ENCODE measurements at places on chromosomes 5 and 9.
A peak's percentile ranks its signal among the peaks of the same experiment; 100 is the strongest.

DNA sequence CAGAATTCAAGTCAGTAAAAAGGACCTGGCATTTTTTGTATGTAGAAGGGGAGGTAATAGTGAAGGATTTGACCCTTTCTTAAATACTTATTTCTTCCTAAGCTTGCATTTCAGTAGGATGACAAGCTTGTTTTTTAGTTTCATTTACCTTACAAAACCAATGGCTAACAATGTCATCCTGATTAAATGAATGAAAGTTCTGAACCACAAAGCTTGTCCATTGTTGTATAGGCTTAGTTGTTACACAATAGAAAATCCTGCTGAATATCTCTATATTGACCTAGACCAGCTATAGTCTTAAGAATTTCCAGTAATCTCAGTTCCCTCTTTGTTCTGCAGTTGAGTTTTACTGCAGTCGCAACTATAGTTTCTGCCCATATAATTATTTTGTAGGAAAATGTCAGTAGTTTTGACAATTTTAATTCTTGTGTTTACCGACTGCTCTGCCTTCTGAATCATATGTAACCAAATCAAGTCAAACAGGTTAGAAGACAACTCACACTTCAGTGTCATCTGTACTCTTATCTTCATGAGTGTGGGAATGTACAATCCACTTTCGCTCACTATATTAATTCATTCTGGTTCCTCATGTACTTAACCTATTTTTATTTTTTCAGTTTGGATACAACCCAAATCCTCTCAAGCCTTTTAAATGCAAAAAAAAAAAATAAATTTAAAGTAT, 195.7 kb downstream of the CD180 start:
- no peak for DNase-seq

DNA sequence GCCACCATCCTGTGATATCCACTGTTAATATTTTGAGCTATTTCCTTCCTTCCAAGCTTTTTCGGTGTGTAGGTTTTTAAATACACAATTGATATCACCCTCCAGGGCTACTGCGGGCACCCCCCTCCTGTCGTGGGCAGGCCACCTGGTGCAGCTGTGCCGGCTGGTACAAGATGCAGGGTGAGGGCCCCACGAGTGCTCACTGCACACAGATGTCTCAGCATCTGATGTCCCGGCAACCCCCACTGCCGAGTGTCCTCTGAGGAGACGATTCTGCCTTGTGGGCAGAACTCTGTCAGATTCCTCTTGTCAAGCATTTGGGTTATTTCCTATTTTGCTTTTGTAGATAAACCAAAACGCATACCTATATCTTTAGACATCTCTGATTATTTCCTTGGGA, 25.1 kb downstream of the CACNA1B start:
- no peak for DNase-seq

DNA sequence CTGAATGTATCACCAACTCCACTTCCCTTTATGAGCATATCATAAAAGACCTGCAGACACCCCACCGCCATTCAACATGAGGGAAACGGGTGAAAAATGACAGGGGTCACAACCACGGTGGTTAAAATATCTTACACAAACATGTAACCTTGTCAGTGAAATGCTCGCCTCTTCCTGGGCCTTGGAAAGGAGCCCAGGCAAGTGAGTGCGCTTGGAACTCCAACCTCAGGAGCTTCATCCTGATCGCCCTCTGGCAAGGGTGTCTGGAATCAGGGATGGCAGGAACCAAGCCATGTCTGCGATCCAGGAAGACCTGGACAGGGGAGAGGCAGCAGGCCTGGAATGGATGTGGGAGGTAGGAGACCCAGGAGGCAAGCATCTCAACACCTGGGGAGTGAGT, 282.7 kb downstream of the GAS1 start:
- DNase-seq, result no peak

DNA sequence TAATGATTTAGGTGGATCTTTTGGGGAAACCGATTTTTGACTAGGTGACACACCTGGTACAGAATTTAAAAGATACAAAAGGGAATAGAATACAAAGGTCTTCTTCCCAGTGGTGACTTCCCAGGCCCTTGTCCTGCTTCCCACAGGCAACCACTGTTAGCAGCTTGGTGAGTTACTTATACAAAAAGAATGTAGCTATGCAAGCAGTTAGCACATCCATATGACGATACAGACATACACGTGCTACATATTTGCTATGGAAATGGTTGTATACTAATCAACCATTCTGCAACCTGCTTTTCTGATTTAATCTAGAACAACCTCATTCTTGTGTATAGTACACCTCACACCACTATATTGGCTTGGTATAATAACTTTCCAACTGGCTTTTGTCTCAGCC, 51.0 kb downstream of the OTULIN start:
- no peak for DNase-seq

DNA sequence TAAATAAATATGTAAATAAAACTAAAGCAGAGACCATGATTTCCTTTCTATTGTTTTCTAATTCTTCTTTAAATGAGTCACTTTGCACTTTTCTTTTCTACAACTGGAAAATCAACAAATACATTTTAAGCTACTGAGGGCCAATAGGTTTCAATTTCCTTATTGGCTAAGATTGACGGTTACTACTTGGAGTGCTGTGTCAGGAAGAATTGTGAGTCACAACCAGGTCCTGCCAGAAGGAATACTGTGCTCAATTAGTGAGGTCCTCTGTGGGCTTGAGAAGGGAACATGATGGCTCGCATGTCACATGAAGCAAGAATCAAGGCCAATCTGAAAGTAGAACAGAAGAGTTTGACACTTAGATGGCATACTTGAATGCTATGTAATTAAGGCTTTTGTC, 110.8 kb downstream of the HMHB1 start:
- no peak for DNase-seq

GRCh38 chr5:73135429-73136054, 15.2 kb downstream of the TMEM171 start:
- peak; percentile 31 for DNase-seq

Measured in SK-N-DZ (cell line).